ENCODE measurements at places on chromosomes 5 and 9.

- DNase-seq = no peak
Observed at GRCh38 chr5:111255169-111255568, 31.0 kb downstream of the CAMK4 start.

- no peak for DNase-seq
Observed at GRCh38 chr9:124132671-124133147, 121.1 kb downstream of the LHX2 start.

GRCh38 chr5:112668016-112668415 lies 69.7 kb upstream of the APC start:
- no peak for DNase-seq

- no peak for DNase-seq
Observed at GRCh38 chr5:80703747-80704146, 49.0 kb upstream of the DHFR start.

DNA sequence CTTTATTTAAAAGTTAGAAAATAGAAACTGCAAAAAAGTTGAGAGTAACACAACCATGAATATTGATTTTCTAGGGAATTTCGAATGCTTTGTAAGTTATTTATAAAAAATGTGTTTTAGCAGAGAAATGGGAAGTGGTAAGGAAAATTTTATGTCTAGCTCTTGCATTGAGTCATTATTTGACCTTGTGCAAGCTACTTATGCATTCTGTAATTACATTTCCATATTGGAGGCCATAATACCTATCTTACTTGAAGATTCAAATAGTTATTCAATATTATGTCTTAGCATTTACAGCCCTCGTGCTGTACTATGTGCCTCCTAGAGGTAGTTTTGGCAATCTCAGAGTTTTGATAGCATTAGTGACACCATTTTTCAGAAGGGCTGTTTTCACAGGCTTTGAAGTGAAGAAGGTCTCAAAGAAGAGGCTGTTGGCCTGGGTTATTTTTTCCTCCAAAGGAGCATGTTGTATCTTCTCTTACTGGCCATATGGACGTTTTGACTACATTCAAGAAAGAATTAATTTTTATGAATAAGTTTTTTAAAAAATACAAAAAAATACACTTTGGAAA lies 7.4 kb upstream of the DAP start:
- DNase-seq = no peak

GRCh38 chr5:62306896-62307689 lies 1.1 kb downstream of the KIF2A start:
- DNase-seq = peak; percentile 25

DNA sequence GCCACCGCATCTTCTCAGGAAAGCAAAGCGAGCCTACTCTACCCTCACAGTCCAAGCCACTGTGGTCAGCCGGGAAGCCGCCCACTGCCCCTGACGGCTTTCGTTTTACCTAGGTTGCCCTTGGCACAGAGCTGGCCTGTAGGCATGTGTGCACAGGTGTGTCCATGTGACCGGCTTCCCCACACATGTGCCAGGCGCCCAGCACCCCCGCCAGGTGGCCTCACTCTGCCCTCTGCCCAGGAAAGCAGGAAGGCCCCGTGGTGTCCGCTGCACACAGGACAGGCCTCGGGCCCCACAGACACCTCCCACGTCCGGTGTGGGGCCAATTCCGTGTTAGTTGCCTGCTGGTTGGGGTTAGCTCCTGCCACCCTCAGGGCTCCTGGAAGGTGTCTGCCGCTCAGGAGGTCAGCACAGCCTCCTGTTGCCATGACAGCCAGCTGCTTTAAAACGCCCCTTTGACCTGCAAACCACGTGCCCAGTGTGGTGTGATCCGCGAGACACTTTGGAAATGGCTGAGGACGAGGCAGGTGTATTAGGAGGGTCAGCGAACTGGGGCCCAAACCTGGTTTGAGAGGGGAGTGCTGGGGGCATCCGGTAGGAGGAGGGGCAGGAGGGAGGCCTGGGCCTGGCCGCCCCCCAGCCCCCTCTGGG lies 28.7 kb downstream of the TPPP start:
- DNase-seq = no peak

DNA sequence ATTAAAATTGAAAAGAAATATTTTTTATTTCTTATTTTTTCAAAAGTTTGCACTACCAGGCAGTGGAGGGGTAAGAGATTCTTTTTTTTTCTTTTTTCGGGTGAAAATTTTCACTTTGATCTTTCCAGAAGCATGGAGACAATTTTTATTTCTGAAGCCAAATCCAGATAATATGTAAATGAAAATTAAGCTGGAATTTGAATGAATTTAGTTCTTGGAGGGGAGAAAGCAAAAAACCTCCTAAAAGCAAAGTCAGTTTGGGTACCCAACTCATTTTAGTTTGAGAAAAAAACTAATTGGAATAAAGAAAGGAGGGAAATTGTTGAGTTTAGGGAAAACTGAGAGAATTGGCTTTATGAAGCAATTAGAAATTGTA lies 872 bp downstream of the ZNF618 start:
- DNase-seq = no peak

DNA sequence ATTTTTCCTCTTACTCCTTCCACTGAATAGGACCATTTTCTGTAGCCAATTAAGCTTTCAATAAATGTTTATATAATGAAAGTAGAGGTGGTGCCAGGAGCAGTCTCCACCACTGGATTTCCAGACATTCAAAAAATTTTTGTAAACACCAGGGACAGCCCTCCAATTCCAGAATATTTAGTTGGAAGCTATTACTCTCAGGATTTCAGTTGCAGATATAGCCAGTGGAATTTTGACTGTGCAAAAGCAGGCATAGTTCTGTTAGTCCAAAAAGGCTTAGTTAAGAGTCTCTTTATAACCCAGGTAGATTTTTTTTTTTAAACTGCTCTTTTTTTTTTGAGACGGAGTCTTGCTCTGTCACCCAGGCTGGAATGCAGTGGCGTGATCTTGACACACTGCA lies 138.1 kb upstream of the DMRT1 start:
- DNase-seq = no peak

DNA sequence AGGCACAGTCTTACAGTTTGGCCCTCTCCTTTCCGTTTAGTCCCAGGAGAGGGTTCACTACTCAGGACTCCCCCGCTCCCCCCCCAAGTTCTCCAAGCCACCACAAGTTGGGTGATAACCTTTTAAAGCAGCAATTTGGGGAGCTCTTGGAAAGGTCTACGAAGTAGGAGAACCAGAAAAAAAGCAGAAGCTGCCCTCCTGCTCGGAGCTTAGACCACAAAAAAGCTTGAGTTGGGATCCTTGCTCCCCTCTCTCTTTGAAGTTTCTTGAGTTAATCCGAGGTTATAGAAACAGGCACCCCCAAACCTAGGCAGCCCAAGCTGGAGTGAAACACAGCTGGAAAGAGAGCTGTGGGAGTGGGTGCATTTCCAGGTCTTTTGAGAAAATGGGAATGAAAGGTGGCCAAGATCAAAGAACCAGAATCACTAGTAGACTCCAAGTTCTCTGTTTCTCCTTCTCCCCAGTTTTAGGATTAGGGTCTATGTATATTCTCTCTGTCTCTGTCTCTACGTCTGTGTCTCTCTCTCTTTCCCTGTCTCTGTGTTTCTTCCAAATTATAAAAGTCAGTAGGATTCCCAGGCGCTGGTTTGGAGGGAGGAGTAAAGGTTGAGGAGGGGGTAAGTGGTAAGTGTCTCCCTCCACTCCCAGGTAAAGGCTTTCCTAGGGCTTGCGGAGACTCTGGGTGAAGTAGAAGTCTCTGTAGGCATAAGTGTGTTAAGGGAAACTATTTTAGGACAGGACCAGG lies 2.8 kb downstream of the LHX2 start:
- DNase-seq = no peak

DNA sequence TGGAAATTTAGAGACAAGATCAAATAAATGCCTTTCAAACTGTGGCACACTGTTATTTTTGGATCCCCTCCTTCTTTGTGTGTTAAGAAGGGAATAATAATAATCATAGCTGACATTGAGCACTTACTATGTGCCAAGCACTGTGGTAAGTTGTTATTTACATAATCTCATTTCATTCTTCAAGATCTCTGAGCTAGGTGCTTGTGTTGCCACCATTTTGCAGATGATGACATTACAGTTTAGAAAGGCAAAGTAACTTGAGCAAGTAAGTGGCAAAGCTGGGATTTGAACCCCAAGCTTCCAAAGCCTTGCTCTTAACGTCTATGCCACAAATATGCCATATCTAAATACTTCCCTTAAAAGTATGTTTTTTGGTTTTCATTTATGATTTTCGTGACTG lies 121.8 kb upstream of the TMEM161B start:
- no peak for DNase-seq

- no peak for DNase-seq
Observed at GRCh38 chr5:10445352-10445751, 3.7 kb downstream of the ROPN1L start.

GRCh38 chr5:141788296-141788970 lies 89.8 kb downstream of the PCDH1 start:
- DNase-seq = no peak

DNA sequence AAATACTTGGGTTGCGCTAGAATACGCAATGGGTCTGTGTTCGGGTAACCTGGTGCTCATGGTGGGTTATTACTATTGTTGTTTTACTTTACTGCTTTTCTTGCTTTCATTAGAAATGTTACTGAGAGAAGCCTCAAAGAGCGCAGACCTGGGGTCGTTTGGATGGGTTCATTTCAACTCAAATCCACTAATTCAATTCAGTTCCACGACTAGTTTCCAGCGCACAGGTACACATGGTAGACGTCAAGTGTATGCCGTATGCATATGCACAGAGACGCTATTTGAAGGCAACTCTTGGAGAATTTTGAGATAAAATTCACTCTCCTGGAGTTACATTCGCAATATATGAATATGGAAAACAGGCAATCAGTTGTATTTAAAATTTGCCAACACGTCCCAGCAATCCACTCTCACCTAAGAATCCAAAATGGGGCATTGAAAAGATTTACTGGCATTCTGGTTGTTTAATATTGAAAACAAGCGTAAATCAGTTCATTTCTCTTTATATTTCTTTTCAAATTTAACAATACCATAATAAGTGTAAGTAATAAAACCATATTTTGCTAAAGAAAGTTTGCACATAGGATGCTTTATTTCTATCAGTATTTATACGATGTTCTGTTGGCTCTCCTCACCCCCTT lies 4.4 kb upstream of the PAX5 start:
- no peak for DNase-seq

DNA sequence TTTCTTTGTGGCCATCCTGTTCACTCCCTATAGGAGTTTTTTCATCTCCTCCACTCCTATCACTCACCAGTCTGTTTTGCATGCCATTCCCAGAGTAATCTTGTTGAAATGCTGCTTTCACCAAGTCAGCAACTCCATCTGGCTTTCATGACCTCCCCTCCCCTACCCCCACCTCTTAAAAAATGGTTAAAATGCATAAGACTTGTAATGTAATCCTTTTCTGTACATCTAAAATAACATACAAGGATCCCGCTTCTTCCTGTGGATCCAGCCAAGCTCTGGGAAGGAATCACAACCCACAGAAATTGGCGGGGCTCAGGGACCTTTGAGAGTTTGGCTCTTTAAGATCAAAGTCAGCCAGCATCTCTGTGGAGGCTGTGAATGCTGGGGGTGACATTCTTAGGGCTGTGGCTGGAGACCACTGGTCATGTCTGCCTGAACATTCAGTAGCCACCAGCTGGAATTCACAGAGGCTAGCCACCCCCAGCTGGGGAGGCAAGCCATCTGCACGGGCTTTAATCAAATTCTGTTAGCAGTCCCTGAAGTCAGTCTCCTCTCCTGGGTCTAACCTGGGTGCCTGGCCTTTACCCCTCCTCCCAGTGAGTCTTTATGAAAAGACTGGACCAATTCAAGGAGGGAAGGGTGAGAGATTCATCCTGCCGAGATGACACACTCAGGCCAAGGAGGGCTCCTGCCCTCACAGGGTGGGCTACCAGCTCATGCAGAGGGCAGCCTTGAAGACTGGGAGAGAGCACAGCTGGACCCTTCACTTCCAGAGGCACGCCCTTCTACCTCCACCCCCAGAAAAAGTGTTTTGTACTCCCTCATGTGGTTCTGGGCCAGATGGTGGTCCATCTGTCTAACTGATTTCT lies 132.9 kb downstream of the LIFR start:
- DNase-seq = no peak

GRCh38 chr9:123364241-123364824 lies 8.3 kb downstream of the CRB2 start:
- no peak for DNase-seq

DNA sequence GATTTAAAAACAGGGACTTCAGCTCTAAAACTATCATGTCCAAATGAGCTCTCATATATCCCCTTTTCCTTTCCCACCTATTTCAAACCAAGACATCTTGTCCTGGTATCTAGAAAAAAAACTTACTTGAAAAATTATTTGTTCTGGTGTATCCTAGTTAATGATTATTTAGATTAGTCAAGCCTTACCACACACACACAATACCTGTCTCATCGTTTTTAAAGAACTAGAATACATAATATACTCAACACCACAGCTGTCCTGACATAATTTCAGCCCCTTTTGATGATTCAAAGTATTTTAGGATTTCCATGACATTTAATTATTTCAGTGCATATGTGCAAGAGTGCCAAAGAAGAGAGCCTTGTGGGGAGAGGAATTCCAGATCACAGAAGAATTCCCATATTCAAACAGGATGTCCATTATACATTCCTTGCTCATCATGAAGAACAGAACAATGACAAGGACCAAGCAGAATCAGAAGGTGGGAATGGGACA lies 233.7 kb downstream of the SMARCA2 start:
- no peak for DNase-seq

GRCh38 chr9:1708219-1708618 lies 306.9 kb upstream of the SMARCA2 start:
- DNase-seq = no peak

DNA sequence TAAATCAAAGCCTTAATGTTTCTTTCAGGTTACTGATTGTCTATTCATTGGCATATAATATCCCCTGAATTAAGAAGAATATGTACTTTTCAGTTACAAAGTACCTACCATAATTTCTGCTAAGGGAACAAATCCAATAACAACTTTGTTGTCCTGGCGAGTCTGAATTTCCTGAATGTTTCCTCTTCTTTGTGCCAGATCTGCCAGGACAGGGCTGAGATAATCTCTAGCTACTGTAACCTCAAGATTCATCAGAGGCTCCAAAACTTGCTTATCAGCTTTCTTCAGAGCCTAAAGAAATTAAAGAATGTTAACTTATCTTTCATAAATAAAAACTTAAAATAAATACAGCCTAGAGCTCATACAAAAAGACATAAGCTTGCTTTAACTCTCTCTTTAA lies 37.2 kb downstream of the HEXB start:
- DNase-seq = no peak

Data from NCI-H1092 treated with DMSO at 0.1 percent for 48 hours (cell line).